ENCODE measurements at places on chromosomes 12 and 14. TPM values are rescaled to one million over a fixed set of nuclear protein-coding genes. Genes with fewer than 3 reads are reported as not detected.

GRCh38 chr12:29152223-29152868 is 3.3 kb downstream of the FAR2 start:
- H3K4me3 ChIP-seq, result no peak overlapping the region
- H3K36me3 ChIP-seq, result no peaks in the 10 kb centered on the region
- DNase-seq, result no peak
- peaks cover 14% of the 10 kb centered on the region for H3K4me1 ChIP-seq
- H3K27me3 ChIP-seq, result no peaks in the 10 kb centered on the region
- no peak overlapping the region for H3K27ac ChIP-seq

DNA sequence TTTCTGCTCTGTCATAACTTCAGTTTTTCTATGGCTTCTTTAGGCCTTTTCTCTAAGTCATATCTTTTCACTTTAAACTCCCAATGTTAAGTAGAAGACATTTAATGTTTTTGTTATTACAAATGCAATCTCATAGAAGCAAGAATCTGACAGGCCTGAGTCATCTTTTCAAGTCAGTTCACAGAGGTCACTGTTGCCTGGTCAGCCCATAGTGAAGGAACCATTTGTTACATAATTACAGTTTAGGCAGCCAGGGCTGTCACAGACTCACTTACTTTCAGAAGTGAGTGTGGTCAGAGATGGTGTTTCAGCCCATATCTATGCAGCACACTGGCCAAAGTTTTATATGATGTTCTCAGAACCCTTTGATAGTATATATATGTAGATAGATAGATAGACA is 46.5 kb downstream of the CCER1 start:
- no peak overlapping the region for H3K4me3 ChIP-seq
- no peaks in the 10 kb centered on the region for H3K4me1 ChIP-seq
- no peaks in the 10 kb centered on the region for H3K27me3 ChIP-seq
- no peak overlapping the region for H3K27ac ChIP-seq
- H3K36me3 ChIP-seq, result no peaks in the 10 kb centered on the region

RAB21 gene
- total RNA-seq, result 44.1 TPM

TUNAR gene
- total RNA-seq, result 63.9 TPM

OR10G2 gene
- not detected for total RNA-seq

SIX1 gene
- total RNA-seq, result 0.46 TPM

NR1H4 gene
- total RNA-seq, result not detected

- DNase-seq, result no peak
- H3K36me3 ChIP-seq, result no peaks in the 10 kb centered on the region
- no peaks in the 10 kb centered on the region for H3K27me3 ChIP-seq
- no peak overlapping the region for H3K4me3 ChIP-seq
Observed at GRCh38 chr12:89552376-89552775, 26.5 kb upstream of the POC1B start.

All from H1 (cell line).